GM12878 (cell line): ENCODE measurements at places on chromosomes 3 and 15.

DNA sequence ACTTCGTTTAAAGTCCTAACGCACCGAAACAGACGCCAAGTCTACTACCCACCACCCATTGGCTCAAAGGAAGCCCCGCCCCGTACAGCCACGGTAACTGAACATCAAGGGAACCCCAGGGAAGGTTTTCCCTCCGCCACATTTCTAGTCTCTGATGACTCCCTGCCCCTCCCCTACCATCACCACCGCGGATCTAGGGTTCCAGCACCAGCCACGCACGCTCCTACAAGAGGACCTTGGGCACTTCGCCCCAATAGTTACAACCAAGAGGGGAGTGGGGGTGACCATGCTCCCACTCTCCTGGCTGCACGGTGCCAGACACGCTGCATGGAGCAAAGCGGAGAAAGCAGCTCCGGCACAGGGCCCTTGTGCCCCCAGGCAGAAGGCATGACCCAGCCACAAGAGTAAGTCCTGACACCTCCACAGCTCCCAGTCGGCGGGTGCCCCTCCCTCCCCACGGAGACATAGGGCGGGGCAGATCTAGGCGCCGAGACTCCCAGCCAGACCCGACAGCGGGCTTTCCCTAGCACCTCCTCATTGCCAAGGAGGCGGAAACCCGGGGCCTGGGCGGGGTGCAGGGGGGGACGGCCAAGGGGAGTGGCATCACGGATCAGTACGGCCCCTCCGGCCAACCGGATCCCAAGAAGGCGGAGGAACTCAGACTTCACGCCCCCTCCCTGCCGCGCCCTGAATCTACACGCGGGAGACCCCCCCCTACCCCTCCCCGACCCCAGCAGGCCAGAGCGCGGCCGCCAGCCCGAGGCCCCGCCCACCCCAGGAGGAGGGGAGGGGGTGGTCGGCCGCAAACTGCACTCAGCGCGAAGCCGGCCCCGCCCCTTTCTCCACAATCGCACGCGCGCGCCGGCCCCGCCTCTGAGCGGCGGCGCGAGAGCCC, 936 bp downstream of the SIN3A start:
- peak; percentile 87 for DNase-seq

DNA sequence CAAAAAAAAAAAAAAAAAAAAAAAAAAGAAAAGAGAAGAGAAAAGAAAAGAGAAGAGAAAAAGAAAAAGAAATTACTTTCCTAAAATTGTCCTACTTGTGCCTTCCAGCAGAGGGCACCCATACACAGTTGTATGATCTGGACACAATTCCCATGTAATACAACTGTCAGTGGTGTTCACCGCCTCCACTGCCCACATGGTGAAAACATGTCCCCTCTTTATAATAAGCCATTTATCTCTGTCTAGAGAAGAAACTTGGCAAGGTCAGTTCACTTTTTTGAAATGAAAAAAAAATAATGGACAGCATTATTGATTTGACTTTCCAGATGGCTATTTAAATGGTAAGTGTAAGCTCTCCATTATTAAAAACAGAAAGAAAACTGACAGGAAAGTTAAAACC, 459.4 kb downstream of the GBE1 start:
- no peak for DNase-seq

DNA sequence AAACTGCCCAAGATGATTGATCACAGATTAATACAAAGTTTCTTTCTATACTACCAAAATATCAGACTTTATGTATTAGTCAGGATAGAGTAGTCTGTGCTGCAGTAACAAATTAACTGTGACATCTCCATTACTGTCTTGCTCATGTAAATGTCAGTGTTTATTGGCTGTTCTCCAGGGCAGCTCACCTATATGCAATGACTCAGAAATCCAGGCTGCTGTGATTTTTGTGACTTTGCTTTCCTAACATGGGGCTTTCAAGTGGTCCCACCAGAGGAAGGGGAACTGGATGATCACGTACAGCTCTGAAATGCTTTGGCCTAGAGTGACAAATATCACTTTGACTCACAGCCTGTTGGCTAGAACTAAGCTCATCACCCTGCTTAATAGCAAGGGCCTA, 12.9 kb downstream of the PLS1 start:
- no peak for DNase-seq

- DNase-seq = no peak
These were observed 43.8 kb downstream of the WWTR1 start for GRCh38 chr3:149613988-149614387.

DNA sequence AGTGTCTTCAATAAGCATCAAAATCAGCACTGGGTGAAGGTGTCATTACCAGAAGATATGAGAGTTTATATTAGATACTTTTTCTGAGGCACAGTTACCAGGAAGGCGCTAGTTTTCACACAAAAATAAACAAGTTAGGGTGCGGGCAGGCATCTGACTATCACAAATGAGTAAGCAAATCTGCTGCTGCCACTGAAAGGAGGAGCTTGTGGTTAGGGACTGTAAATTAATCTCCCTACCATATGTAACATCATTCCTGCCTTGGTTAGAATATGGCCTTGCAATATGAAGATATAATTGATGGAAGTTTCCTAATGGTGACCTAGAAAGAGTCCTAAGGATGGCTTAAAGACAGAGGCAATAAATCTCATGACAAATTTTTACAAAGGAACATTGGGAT, 19.5 kb upstream of the EID1 start:
- no peak for DNase-seq
